Type B pancreatic cell (in vitro differentiated cells): ENCODE measurements at places on chromosomes 3 and 15. TPM values are rescaled to one million over a fixed set of nuclear protein-coding genes. Genes with fewer than 3 reads are reported as not detected.

NEIL1 gene
- 30.7 and 40.4 TPM in 2 replicates for total RNA-seq

LCTL gene
- 1.4 TPM in 1 of 2 replicates, not detected in the other for total RNA-seq

FILIP1L gene
- total RNA-seq, result 30.6 and 31.5 TPM in 2 replicates

DNA sequence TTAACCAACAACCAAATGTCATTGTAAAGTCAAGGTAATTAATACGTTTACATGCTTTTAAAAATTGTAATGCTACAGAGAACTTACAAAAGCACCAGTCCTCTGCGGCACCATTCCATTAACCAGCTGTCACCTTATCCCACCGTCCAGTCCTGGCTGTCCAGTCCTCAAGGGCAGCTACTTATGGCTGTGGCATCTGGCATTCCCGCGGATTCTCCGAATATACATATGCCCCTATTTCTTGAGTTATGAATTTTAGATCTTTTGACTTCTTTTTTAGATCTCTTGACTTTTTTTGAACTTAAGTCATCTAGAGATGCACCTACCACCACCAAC, 382 bp upstream of the POMGNT2 start:
- peak overlapping the region; percentile 17 for H3K27ac ChIP-seq
- H3K4me3 ChIP-seq, result peak overlapping the region; percentile 81
- no peaks in the 10 kb centered on the region for H3K36me3 ChIP-seq
- H3K4me1 ChIP-seq, result peaks cover 7% of the 10 kb centered on the region
- H3K27me3 ChIP-seq, result peaks cover 17% of the 10 kb centered on the region
- DNase-seq, result no peak

- peak overlapping the region; percentile 6 for H3K4me3 ChIP-seq
- no peaks in the 10 kb centered on the region for H3K36me3 ChIP-seq
- H3K4me1 ChIP-seq, result peaks cover 9% of the 10 kb centered on the region
- H3K27me3 ChIP-seq, result peaks cover 77% of the 10 kb centered on the region
- DNase-seq, result peak; percentile 29
These were observed 1.4 kb downstream of the ITGA11 start for GRCh38 chr15:68430471-68431036.

- peaks cover 13% of the 10 kb centered on the region for H3K36me3 ChIP-seq
- H3K27me3 ChIP-seq, result no peaks in the 10 kb centered on the region
- H3K4me3 ChIP-seq, result no peak overlapping the region
- H3K27ac ChIP-seq, result no peak overlapping the region
- no peak for DNase-seq
- peaks cover 18% of the 10 kb centered on the region for H3K4me1 ChIP-seq
These were observed 18.0 kb upstream of the SPTBN5 start for GRCh38 chr15:41911691-41912345.

DNA sequence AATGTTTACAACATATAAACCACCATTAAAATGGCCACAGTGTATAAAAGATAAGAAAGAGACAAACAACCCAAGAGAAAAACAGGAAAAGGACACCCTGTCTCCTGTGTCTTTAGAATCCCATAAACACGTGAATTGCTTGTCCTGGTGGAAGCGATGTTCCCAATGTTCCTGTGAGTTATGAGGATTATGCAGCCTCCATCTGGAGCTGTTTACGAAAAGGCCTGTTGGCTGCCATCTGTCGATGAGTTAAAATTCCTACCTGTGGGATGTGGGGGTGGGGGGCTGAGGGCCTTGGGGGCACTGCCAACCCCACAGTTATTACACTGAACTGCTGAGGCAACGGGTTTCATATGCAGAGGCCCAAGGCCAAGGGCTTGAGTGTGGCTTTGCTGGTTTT, 13.6 kb downstream of the NISCH start:
- no peaks in the 10 kb centered on the region for H3K27me3 ChIP-seq
- H3K36me3 ChIP-seq, result peaks cover 19% of the 10 kb centered on the region
- DNase-seq, result no peak
- H3K4me1 ChIP-seq, result peaks cover 14% of the 10 kb centered on the region

DNA sequence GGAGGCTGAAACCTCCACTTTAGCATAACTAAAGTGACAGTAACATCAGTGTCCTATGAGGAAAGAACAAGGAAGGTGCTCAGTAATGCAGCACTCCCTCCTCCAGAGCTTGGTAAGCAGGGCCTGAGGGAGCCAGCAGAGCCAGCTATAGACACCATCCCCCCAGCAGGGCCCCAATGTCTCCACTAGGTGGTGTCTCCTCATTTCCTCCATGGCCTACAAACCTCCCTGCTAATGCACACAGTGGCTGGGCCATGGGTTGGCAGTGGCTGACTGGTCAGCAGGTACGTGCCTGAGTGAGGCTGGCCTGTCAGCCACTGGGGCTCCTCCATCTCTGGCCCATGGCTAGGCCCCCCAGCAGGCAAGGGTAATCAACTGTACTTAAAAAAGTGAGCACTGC, 13.6 kb downstream of the MRPS25 start:
- no peak for DNase-seq
- H3K4me1 ChIP-seq, result no peaks in the 10 kb centered on the region
- no peak overlapping the region for H3K4me3 ChIP-seq
- H3K27ac ChIP-seq, result peak overlapping the region; percentile 61

DNA sequence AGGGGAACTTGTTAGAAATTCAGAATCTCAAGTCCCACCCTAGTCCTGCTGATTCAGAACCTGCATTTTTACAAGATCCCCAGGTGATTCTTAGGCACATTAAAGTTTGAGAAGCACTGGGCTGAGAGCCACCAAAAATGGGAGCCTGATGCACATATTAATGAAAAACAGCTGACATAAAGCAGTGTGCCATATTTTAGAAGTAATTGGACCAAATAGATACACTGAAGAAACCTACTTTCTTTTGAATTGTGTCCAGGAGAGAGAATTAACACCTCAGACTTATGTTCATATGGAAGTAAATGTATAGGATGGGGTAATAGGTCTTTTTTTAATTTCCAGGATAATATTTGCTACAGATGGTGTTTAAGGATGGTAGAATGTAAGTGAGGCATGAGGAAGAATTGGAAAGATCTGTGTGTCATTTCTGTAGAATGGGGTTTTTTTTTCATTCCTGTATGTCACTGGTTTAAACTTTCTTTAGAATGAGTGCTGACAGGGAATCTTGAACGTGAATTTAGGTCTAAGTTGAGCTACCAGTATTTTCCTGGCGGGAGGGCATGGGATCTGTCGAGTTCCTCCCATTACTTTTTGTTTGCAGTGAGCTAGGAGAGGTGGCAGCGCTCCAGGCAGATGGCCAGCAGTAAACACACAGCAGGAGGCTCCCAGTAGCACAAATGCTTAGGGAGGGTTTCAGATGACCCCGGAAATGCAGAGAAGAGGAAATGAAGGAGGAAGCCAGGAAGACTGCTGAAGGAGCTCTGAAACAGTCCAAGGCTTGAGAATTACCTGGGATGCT, 185.6 kb downstream of the PLCL2 start:
- no peak overlapping the region for H3K27ac ChIP-seq
- H3K4me1 ChIP-seq, result peaks cover 10% of the 10 kb centered on the region
- no peak overlapping the region for H3K4me3 ChIP-seq
- H3K27me3 ChIP-seq, result no peaks in the 10 kb centered on the region
